Hindlimb muscle (tissue), 1 donor: ENCODE measurements at places on chromosomes 2 and 18. TPM values are rescaled to one million over a fixed set of nuclear protein-coding genes. Genes with fewer than 3 reads are reported as not detected.

- DNase-seq: no peak
These were observed 41.7 kb downstream of the NLRC4 start for GRCh38 chr2:32222966-32223365.

DNA sequence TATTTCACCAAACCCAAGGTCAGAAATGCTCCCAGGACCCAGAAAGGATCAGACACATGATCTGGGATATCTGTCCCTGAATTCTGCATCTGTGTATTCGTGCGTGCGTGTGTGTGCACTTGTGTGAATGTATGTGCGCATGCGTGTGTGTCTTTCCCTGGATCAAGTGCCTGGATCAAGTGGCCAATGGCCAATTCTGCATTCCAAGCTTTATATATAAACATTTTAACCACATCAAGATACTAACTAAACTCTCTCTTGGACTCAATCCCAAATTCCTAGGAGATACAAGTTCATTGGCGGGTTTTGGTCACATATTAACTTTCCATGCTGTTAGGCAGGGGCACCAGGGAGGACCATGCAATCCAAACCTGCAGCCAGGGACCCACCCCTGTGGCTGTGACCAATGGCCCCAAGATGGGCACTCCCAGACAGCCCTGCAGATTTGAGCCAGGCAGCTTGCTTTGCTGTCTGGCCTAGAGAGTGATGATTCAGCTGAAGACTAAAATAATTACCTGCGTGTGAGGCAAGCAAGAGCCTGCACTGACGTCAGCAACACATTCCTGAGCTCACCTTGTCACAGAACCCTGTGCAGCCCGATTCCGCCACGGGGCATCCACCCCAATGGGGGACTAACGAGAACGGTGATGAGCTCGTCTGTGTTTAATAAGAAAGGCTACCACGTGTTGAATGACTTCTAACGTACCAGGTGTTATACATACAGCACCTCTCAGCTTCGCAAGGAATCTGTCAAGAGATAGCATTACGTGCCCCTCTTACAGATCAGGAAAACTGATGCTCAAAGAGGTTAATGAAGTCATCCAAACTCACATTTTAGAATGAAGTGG, 45.3 kb upstream of the ROCK2 start:
- DNase-seq: no peak

DNA sequence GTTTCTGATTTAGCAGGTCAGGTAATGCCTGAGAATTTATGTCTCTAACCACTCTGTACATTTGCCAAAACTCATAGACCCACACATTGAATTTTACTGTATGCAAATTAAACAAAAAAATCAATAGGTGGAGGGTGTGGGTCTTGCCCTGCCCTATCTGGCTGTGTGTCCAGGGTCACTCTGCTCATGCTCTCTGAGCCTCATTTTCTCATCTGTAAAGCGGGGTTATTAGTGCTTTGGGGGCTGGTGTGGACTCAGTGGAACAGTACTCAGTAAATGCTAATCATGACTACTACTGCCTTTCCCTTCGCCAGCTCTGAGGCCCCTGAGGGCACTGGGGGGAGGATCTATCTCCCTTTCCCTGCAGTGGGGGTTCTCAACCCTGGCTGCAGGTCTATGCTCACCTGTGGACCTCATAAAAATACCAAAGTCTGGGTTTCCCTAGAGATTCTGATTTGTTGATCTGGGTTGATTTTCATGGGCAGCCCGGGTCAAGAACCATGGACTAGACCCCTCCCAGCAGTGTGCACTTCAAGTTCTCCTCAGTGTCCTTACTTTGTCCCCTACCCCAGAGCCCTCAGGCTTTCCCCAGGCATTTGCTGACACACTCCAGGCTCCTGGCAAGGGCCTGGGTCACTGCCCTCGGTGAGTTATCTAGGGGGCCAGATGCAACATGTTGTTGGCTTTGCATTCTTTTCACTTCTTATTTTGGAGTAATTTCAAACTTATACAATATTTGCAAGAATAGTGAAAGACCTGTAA, 27.5 kb downstream of the MTHFD2 start:
- no peak for DNase-seq

- no peak for DNase-seq
These were observed 73.4 kb upstream of the ODC1 start for GRCh38 chr2:10521356-10522169.

GRCh38 chr18:56200381-56200911, 437.9 kb downstream of the TXNL1 start:
- DNase-seq: no peak

- no peak for DNase-seq
These were observed 36.6 kb upstream of the KCNF1 start for GRCh38 chr2:10875126-10875525.

DNA sequence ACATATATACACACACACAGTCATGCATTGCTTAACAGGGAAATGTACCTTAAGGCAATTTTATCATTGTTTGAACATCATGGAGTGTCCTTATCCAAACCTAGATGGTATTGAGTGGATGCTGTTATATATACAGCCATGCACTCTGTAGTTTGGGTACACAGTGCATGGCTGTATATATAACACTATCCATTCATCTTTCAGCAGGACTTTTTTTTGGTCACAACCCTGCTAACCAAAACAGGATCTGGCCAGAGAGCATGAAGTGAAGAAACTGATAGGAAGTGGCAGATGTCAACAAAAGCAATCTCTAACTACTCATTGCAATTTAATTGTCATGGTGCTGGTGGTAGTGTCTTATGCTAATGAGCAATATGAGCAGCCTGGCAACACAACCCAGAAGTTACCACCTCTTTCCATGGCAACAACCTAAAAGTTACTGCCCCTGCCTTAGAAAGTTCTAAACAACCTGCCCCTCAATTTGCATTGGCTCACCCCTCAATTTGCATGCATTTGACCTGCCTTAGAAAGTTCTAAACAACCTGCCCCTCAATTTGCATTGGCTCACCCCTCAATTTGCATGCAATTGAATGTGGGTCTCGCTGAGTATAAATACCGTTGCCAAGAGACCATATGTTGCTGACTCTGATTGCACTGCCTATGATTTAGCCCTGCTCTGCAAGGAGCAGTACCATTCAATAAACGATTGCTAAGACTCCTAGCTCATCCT, 434.9 kb downstream of the DSEL start:
- DNase-seq: no peak

- DNase-seq: no peak
These were observed 70.6 kb downstream of the VWA3B start for GRCh38 chr2:98157557-98157956.

GRCh38 chr2:205060269-205060668, 515.0 kb downstream of the PARD3B start:
- no peak for DNase-seq

GRCh38 chr18:13165636-13166423, 52.7 kb upstream of the LDLRAD4 start:
- no peak for DNase-seq

GRCh38 chr2:16168506-16169264, 228.3 kb downstream of the MYCN start:
- no peak for DNase-seq

- no peak for DNase-seq
These were observed 44.9 kb upstream of the YWHAQ start for GRCh38 chr2:9675415-9676351.

DNA sequence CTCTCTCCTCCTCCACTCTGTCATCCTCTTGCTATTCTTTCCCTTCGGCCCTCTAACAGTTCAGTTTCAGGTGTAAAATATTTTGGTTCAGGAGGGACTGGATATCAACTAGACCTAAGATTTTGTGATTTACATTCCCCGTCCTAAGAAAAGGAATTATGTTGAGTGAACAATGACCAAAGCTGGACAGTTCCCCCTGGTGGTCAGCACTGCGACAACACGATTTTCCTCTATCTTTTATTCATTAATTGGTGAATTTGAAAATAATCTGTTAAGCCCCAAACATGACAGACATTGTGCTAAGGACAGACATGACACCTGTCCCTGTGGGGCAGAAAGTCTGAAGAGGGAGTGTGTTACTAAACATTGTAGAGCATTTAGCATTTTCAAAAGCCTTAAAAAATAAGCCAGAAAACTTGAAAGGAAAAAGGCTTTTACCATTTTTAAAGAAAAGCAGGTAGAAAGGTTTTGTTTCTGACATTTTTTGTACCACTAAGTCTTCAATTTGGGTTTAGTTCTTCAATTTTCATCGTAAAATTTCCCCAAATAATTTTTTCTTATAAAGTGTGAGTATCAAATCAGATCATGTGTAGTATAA, 28.4 kb upstream of the GTF2A1L start:
- peak; percentile 55 for DNase-seq

GRCh38 chr2:191148791-191149190, 2.0 kb downstream of the STAT4 start:
- DNase-seq: no peak

- DNase-seq: no peak
These were observed 181.0 kb upstream of the CDH2 start for GRCh38 chr18:28357766-28358401.

- DNase-seq: no peak
These were observed 142.4 kb upstream of the SIX3 start for GRCh38 chr2:44799105-44799504.

- no peak for DNase-seq
These were observed 3.2 kb downstream of the ID2 start for GRCh38 chr2:8684878-8685696.

DNA sequence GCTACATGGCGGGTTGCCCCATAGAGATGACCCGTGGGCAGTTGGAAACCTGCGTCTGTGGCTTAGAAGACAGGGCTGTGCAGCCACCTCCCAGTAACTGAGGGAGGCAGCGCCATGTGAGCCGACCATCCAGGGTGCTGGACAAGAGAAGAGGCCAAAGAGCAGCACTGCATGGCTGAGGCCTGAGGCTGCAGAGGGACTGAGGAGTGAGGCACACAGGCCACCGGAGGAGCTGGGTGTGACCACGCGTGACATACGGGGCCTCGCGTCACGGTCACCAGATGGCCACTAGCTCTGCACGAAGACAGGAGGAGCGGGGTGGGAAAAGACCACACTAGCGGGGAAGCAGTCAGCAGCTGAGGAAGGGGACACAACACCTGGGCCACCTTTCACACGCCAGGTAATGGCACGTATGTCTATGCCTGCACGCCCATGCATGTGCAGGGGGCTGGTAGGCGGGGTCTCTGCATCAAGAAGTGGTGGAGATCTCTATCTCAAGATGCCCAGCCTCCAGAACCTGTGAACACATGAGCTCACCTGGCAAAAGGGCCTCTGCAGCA, 61.4 kb downstream of the NDUFA10 start:
- DNase-seq: no peak

- no peak for DNase-seq
These were observed 11.8 kb upstream of the CBLN2 start for GRCh38 chr18:72555968-72556367.

GRCh38 chr2:198312596-198313483, 508.4 kb downstream of the PLCL1 start:
- no peak for DNase-seq

GRCh38 chr2:18118703-18119102, 240.2 kb downstream of the KCNS3 start:
- DNase-seq: no peak

GRCh38 chr18:13613591-13614501, 112.5 kb downstream of the FAM210A start:
- DNase-seq: no peak

- DNase-seq: peak; percentile 12
These were observed 30.7 kb downstream of the CAMKMT start for GRCh38 chr2:44392338-44392943.

- no peak for DNase-seq
These were observed 606.0 kb upstream of the GCFC2 start for GRCh38 chr2:76316691-76317090.

PIEZO2 gene
- polyA plus RNA-seq: 19.0 TPM

FEV gene
- 0.58 TPM for polyA plus RNA-seq

ITGB6 gene
- polyA plus RNA-seq: 52.2 TPM
